ENCODE measurements at places on chromosomes 16 and 17.

DNA sequence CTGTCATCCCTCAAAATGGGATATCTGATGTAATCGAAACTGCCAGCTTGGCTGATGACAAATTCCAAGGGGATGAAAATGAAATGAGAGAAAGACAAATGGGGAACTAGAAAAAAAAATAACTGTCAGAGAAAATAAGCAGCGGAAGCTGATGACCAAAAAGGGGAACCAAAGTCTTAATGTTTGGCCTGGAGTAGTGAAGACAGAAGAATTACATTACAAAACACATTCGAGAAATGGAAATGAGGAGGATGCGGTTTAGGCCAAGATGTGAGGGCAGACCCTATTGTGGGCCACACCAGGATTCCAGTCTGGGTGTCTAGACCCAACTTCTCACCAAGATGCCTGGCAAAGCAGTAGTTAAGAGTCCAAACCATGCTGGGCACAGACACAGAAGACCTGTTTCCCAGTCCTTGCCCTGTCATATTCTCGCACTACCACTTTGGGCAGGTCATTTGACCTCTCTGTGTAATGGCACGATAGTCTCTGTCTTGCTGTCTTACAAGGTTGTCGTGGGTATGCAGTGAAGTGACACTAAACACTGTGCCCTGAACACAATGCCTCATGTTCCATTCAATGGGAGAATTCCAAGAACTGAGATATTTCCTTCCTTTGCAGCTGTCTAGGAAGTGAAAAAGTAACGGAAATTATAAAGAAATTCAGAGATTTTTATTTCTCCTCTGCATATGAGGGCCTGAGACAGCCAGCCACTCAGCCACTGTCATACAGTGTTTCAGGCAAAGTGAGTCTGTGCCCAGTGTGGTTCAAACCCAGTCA is 12.3 kb upstream of the CCL2 start:
- DNase-seq: no peak

GRCh38 chr16:24773771-24774427 is 44.4 kb downstream of the TNRC6A start:
- DNase-seq: no peak

GRCh38 chr16:74271872-74272271 is 24.7 kb upstream of the PSMD7 start:
- DNase-seq: no peak

GRCh38 chr17:11916091-11916490 is 81.2 kb downstream of the ZNF18 start:
- no peak for DNase-seq

- DNase-seq: no peak
Observed at GRCh38 chr17:57572062-57572461, 173.0 kb downstream of the CCDC182 start.

- DNase-seq: no peak
Observed at GRCh38 chr17:43974382-43975266, 20.9 kb upstream of the PYY start.

DNA sequence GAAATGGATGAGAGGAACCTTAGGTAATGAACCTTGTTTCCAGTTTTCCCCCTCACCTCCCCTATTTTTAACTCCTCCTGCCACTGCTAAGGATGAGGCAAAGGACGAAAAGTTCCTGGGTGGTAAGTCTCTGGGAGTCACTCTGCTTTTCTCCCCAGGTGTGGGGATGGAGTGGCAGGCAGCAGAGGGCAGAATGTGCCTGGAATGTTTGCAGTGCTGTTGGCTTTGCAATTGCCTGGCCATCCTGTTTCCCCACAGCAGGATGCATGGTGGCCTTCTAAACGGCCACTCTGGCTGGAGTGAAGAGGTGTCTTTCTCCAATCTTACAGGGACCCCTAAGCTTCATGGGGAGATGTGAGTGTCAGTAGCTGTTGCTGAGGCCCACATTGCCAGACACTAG is 432.5 kb upstream of the ZFHX3 start:
- DNase-seq: no peak

- no peak for DNase-seq
Observed at GRCh38 chr16:48903039-48903438, 293.1 kb upstream of the N4BP1 start.

Data from psoas muscle (tissue), 8 donors.